ENCODE measurements at places on chromosomes 4 and X. TPM values are rescaled to one million over a fixed set of nuclear protein-coding genes. Genes with fewer than 3 reads are reported as not detected.

MEPE gene
- total RNA-seq: not detected

HERC5 gene
- 0.69 TPM for total RNA-seq

MCF2 gene
- total RNA-seq: not detected

ADH1C gene
- total RNA-seq: not detected

AFM gene
- not detected for total RNA-seq

RBM46 gene
- total RNA-seq: not detected

GUCY1B1 gene
- 4.9 TPM for total RNA-seq

ETDA gene
- not detected for total RNA-seq

MSANTD1 gene
- total RNA-seq: 0.59 TPM

TAB3 gene
- 18.4 TPM for total RNA-seq

HADH gene
- total RNA-seq: 8.6 TPM

BMX gene
- 0.30 TPM for total RNA-seq

MGARP gene
- 46.9 TPM for total RNA-seq

ATOH1 gene
- total RNA-seq: not detected

LRIT3 gene
- under 0.01 TPM for total RNA-seq

MAGEA10 gene
- total RNA-seq: not detected

KLKB1 gene
- total RNA-seq: not detected

SLC6A14 gene
- total RNA-seq: not detected

HTRA3 gene
- 12.5 TPM for total RNA-seq

BMP3 gene
- total RNA-seq: 0.05 TPM

SOWAHD gene
- 0.09 TPM for total RNA-seq

FGFR3 gene
- total RNA-seq: 0.59 TPM

NXF3 gene
- not detected for total RNA-seq

Measured in smooth muscle cell of the umbilical artery (primary cell).